ENCODE measurements at places on chromosomes 11 and 22. TPM values are rescaled to one million over a fixed set of nuclear protein-coding genes. Genes with fewer than 3 reads are reported as not detected.
A peak's percentile ranks its signal among the peaks of the same experiment; 100 is the strongest.

DNA sequence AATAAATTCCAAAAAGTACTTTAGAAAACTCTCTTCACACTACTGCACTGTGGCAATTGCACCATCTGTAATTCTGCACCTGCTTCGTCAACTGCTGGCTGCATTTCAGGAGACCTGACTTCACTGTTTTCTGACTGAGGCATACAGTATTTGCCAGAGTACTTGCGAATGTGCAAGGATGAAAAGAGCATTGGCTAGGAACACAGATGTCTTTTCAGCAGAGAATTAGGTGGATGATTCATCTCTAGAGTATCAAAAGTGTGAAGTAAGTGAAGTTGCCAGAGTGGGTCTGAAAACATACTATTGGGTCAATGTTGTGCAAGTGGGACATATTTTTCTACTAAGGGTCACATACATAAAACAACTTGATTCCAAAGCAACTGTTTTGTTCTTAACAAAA is 427.5 kb upstream of the CCDC90B start:
- DNase-seq, result no peak

GRCh38 chr11:1161410-1162137 is 3.8 kb downstream of the MUC5AC start:
- no peak for DNase-seq

- DNase-seq, result no peak
Measured at GRCh38 chr11:75214843-75215242, 25.7 kb upstream of the TPBGL start.

DNA sequence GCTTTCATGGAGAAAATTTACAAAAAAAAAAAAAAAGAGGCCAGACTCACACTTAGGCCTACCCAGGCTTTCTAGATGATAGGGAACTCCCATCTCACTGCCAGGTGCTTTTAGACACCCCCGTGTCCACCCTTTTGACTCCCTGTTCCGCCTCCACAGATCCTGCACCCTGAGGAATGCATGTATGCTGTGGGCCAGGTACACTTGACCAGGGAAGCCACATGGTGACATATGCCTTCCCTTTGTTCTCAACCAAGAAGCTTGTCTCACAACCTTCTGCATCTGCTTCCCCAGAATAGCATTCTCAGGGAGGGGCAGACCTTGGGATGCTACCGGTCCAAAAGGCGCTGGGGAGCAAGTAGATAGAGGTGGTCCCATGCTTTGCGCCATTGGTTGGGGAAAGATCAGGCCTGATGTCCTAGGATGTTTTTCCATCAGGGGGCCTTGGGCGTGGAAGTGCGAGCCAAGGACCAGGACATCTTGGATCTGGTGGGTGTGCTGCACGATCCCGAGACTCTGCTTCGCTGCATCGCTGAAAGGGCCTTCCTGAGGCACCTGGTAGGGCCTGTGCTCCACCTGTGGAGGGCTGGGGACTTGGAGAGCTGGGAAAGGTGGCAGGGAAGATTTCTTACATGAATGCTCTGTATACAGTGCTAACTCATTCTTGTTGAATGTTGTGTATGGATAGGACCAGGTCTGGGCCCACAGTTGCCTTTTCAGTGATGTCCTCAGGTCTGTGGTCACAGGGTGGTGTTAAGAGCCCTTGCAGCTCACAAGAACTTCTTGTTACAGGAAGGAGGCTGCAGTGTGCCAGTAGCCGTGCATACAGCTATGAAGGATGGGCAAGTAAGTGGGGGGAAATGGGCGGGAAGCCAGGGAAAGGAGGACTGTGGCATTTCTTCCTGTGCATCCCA is 7.5 kb downstream of the HMBS start:
- DNase-seq, result no peak

- DNase-seq, result no peak
Measured at GRCh38 chr11:75907906-75908527, 93.0 kb downstream of the UVRAG start.

- DNase-seq, result no peak
Measured at GRCh38 chr11:87322568-87322967, 284.8 kb downstream of the TMEM135 start.

DNA sequence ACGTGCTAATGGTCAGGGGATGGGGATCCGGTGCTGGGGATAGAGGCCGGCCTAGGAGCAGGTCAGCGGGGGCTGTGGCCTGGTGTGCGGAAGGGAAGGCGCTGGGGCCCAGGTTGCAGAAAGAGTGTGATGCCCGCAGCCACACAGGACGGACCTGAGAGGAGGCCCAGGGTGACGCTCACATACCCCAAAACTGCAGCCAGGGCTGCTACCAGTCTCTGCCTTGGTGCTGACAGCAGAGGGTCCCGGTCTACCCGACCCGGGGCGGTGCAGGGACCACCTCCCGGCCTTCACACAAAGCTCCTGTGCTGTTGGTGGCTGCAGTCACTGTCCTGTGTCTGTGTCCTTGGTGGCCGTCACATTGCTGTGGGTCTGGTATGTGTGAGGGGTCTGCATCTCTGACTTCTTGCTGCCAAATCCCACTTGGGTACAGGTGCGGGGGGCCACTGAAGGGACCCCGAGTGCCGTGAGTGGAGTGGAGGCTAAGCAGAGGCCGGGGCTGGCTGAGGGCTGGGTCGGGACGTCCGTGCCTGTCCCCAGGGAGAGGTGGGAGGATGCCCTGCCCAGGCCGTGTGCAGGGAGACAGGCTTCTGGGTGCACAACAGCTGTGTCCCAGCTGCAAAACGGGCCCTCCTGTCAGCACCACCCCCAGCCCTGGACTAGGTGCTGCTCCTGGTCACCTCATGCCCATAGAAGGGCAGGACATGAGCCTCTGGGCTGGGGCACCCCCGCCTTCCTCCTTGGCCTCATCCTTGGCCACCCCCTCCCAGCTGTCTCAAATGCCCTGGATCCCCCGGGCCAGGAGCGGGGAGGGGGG is 1.5 kb downstream of the LSP1 start:
- DNase-seq, result no peak

DNA sequence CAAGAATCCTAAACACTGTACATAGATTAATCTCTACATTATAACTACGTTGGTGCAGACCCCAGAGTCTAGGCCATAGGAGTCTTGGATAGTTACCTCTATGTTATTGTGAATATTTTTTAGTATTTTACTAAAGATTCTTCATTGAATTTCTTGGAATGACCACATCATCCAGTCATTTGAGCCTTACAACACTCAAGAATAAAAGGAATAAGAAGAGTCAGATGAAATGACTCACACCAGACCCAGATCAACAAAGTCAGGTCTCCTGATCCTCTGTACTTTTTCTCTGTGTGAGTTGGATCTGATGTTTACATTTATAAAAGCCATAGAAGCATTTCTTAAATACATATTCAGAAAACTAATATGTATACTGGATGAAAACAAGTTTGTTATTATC is 179.2 kb upstream of the ARHGAP20 start:
- DNase-seq, result no peak

DNA sequence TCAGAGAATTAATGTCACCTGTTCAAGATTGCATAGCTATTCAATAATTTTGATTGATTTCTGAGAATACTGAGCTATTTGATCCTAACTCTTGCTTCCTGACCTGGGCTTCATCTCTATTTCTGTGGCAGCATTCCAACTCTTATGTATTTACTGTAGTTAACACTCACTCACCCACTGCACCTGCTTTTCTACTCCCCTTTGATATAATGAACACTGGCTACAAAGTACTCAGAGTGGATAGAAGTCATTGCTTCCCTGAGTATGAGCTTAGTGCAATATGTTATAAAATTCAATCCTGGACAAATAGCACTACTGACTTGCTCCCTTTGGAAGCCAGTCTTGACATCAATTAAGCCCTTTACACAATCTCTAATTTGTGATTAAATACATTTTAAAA is 117.2 kb downstream of the APIP start:
- DNase-seq, result peak; percentile 26

DNA sequence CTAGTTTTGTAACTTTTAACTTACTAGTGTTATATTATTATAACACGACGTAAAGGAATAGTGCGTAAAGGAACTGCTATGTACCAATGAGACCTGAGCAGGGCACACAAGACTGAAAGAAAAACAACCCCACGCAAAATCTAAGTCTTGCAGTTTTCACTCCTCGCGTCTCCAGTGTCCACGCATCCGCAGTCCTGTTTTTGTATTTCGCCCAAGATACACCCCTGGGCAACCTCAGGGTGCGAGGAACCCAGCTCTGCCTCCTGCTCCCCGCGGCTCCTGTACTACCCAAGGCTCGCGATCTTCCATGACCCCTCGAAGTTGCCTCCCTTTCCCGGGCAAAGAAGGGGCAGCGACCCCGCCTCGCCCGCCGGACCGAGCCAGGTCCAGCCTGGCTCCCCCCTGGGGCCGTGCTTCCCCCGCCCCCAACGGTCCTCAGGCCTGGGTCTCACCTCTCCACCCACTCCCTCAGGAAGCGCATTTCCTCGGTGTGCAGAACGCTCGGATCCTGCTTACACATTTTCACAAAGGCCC is 393 bp downstream of the ST13 start:
- DNase-seq, result no peak

GRCh38 chr11:128872594-128872993 is 5.5 kb upstream of the KCNJ1 start:
- DNase-seq, result no peak

- DNase-seq, result no peak
Measured at GRCh38 chr11:123034597-123034996, 27.3 kb downstream of the HSPA8 start.

DNA sequence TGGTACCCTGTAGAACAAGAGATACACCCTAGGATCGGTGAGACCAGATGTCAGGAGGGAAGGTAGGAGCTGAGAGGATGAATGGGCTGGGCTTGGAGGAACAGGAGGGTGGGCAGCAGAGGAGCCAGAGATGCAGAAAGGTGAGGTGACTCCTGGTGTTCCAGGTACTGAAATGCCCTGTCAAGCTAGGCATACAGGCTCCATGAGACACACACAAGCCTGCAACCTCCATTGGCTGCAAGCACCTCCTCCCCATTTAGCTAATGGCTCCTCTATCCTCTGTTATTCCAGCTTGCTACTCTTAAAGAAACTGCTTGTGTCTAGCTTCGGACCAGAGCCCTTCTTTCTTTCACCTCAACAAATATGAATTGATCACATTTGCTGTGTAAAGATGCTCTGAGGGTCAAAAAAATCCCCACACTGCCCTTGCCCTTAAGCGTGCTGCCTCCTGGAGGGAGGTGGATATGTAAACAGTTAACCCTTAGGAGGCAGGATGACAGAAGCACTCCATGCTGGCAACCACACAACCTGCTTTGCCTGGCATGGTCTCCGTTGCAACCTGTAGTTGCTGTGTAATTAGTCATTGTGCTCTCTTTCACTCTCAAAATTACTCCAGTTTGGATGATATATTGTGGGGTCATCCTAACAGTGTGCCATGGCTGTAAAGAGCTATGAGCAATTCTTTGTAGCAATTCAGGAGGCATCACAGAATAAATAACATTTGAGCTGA is 156.0 kb downstream of the PKNOX2 start:
- DNase-seq, result no peak

GRCh38 chr11:123184531-123184930 is 10.5 kb downstream of the CLMP start:
- no peak for DNase-seq

- DNase-seq, result no peak
Measured at GRCh38 chr11:62725646-62726045, 1.6 kb downstream of the HNRNPUL2 start.

DNA sequence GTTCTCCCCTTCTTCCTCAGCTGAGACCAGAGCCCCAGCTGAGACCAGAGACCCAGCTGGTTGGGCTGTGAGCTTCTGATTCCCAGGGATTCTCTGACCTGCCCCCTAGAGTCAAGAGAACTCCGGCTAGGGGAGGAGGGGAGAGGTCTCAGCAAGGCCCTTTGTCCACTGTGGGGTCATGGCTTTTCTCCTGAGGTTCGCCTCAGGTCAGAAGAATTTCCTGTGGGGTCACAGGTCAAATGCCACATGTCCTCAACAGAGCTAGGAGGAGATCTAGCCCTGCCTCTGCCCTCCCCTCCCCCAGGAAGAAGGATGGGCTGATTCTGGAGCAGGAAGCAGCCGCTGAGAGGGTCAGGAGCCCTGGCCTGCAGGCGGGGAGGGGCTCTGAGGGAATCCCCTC is 23.7 kb downstream of the HTR3A start:
- no peak for DNase-seq

- DNase-seq, result no peak
Measured at GRCh38 chr11:118417801-118418200, 16.4 kb downstream of the ATP5MG start.

GRCh38 chr11:61154528-61154927 is 6.7 kb downstream of the VPS37C start:
- no peak for DNase-seq

DNA sequence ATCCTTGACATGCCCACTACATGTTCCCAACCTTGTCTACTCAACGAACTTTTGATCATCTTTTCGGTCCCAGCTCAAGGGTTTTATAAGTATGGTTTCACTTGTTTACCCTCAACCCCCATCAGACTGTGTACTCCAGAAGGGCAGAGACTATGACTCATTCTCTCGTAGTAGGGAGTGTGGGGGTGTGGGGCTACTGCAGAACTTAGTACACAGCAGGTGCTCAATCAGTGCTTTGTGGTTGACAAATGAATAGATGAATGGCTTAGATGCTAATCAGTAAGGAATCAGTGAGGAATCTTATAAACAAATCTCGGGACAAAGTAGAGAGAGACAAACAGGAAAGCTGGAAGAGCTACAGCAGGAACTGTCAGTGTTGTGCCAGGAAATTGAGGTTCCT is 151.7 kb upstream of the PLET1 start:
- DNase-seq, result no peak

- DNase-seq, result no peak
Measured at GRCh38 chr11:61193596-61193995, 9.7 kb upstream of the PGA3 start.

- no peak for DNase-seq
Measured at GRCh38 chr11:97856666-97857065, 1164.1 kb upstream of the CNTN5 start.

- no peak for DNase-seq
Measured at GRCh38 chr11:4527926-4528325, 17.1 kb upstream of the OR52M1 start.

GRCh38 chr22:23182309-23183060 is 2.2 kb downstream of the BCR start:
- no peak for DNase-seq

GRCh38 chr11:17514476-17514875 is 29.7 kb downstream of the USH1C start:
- no peak for DNase-seq

Gene KCNE3
- 71.8 TPM for total RNA-seq

Gene IGLL1
- total RNA-seq, result not detected

Gene NOX4
- 1.9 TPM for total RNA-seq

Gene DERL3
- total RNA-seq, result 6.2 TPM

Gene TRIM51
- not detected for total RNA-seq

Gene TRIM49C
- not detected for total RNA-seq

Gene RASD2
- 4.4 TPM for total RNA-seq

Gene TMEM121B
- total RNA-seq, result 1.7 TPM

Gene MFRP
- not detected for total RNA-seq

Gene KRTAP5-10
- total RNA-seq, result not detected

Gene SPDYC
- not detected for total RNA-seq

Gene APOL1
- 145 TPM for total RNA-seq

Gene SMIM35
- total RNA-seq, result not detected

Gene GRM5
- 0.06 TPM for total RNA-seq

Gene SLC22A8
- total RNA-seq, result not detected

Gene CDON
- total RNA-seq, result 25.8 TPM

Measured in mucosa of gallbladder (tissue), 1 donor.